Stimulated activated CD4-positive, alpha-beta T cell treated with anti-CD3 and anti-CD28 coated beads, Interleukin-1b, Interleukin-23, amount 100 ng/mL, for 1 hour (primary cell): ENCODE measurements at places on chromosomes 6 and 20.

- no peak for DNase-seq
Measured at GRCh38 chr20:24657878-24658620, 188.6 kb downstream of the SYNDIG1 start.

- no peak for DNase-seq
Measured at GRCh38 chr6:131597446-131597845, 24.4 kb downstream of the ARG1 start.

- DNase-seq: no peak
Measured at GRCh38 chr6:46674410-46674809, 13.3 kb upstream of the TDRD6 start.

DNA sequence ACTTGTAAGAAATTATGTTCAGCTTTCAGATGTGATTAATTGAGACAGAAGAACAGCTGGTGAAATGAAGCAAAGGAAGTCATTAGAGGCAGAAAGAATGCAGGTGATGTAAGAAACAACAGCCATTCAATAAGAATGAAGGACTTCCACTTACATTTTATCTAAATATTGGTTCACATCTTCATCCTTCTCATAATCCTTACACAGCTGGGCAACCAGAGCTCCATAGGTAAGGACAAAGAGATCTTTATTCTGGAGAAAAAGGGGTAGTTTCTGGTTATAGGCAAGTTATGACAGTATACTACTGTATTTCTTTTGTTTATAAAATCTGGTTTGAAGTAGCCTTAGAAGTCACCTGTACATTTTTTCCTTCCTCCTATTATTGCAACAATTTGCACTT, 2.3 kb downstream of the TRAPPC3L start:
- no peak for DNase-seq

DNA sequence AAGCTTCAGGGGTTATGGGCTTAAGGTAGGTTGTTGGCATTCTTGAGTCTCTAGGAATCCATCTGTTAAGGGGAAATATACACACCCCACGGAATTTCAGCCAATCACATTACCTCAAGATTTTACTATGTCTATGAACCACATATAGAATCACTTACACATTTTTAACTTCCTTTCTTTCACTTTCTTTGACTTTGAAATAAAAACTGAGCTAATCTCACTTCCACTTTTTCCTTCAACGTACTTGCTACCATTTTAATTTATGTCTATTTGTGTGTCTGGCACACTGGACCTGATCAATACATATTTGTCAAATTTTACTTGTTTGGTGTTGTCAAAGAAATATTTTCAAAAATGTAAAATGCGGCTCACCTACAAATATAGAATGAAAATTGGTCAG, 545.4 kb upstream of the JAG1 start:
- DNase-seq: no peak

GRCh38 chr20:34475979-34476736, 40.1 kb upstream of the DYNLRB1 start:
- DNase-seq: no peak

DNA sequence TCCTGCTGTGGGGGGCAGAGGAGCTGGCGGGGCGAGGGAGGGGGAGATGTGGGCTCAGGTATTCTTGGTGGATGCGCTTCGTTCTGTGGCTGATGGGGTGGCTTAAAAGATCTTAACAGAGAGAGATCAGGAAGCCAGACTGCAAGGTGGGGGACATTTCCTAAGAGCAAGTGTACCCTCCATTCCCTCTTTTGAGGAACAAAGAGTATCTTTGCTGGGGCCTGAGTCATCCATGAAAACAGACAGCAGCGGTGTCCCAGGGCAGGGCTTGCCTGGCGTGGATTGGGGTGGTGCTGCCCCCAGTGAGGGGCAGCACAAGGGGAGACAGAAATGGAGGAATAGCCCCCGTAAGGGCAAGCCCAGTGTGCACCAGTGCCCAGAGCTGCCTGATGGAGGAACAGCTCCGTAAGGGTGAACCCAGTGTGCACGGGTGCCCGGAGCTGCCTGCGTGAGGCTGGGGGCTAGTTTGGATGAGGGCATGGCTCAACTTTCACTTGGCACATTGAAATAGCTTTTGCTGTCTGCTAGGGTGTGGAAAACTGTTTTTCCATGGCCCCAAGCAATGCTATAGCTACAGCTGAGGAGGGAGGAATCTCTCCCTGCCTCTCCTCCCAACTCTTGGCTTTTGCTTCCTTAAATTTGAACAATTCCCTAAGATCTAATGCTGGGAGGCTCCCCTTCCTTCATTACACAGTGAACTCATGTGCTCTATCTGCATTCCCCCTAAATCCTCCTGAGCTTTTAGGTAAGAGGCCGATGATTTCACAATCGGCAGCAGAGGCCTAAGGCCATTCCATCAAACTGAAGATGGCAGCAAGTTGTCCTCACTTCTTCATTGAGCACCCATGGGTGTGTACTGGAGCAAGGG, 12.9 kb downstream of the MAPK13 start:
- no peak for DNase-seq

GRCh38 chr6:107292715-107293271, 166.6 kb downstream of the PDSS2 start:
- no peak for DNase-seq

- no peak for DNase-seq
Measured at GRCh38 chr6:163720005-163720404, 305.5 kb downstream of the QKI start.

DNA sequence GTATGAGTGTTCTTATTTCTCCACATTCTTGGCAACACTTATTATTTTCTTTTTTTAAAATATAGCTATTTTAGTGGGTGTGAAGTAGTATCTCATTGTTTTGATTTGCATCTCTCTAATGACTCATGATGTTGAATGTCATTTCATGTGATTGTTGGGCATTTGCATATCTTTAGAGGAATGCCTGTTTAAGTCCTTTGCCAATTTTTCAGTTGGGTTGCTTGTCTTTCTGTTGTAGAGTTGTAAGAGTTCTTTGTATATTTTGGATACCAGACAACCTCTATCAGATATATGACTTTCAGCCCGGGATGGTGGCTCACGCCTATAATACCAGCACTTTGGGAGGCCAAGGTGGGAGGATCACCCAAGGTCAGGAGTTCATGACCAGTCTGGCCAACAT, 5.1 kb upstream of the POPDC3 start:
- DNase-seq: no peak

DNA sequence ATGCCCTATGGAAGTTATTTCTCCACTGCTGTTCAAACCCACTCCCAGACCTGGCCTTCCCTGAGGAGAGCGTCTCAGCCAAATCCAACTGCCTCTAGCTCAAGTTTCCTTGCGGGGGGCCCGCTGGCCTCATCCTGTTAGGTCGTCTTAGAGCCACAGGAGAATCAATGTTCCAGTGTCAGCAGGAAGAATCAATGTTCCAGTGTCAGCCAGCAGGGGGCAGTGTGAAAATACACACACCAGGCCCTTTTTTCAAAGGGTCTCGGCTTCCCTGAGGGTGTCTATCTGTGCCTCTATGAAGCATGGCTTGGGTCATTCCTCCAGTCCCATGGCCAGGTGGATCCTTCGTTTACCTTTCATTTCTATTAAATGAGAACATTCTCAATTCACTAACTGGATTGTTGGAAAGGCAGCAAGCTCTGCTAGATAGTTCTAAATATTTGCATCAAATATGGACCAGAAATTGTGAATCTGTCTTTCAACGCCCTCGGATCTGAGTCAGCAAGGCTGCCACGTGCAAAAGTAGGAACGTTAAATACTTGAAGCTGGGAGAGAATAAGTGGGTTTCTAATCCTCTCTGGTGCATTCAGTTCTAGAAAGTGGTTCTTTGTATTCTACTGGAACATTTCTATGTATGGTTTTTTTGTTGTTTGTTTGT, 19.2 kb downstream of the PRND start:
- DNase-seq: peak; percentile 54

DNA sequence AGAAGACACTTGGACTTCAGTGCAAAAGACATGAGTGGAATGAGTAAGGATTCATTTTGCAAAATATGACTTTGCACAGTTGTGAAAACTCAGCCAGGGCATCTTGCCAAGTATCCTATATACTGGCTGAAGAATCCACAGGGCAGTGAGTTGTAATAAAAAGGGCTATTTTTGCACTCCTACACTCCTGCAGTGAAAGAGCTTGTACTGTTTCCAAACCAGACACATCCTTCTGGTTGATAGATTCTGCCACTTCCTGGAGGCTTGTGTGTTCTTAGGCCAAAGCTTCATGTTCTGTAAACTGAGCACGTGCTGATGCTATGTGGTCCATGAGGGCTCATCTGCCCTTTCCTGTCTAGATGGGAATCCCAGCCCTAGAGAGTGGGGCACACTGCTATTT, 34.9 kb downstream of the GMPR start:
- DNase-seq: no peak

- no peak for DNase-seq
Measured at GRCh38 chr6:41732591-41733359, 2.6 kb downstream of the TFEB start.

DNA sequence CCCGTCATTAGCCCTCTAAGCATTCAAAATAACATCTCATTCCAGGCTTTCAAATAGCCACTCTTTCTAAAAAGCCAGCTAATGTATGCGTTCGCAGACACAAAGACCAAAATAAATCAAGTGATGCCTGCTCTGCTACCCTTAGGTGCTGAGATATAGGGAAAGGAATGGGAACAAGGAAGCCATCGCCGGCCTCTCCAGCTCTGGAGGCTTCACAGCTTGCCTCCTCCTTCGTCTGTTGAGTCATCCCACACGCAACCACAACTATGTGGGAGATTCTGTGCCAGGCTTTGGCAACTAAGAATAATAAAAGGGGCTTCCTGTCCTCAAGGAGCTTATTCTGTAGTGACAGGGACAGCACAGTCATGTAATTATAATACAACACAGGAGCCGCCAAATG, 27.3 kb upstream of the SLC22A23 start:
- no peak for DNase-seq

GRCh38 chr20:4161401-4162251, 146.3 kb upstream of the RNF24 start:
- DNase-seq: no peak

GRCh38 chr6:134589512-134589911, 271.6 kb upstream of the SGK1 start:
- DNase-seq: no peak

GRCh38 chr6:95742767-95743289, 165.5 kb downstream of the MANEA start:
- DNase-seq: no peak

DNA sequence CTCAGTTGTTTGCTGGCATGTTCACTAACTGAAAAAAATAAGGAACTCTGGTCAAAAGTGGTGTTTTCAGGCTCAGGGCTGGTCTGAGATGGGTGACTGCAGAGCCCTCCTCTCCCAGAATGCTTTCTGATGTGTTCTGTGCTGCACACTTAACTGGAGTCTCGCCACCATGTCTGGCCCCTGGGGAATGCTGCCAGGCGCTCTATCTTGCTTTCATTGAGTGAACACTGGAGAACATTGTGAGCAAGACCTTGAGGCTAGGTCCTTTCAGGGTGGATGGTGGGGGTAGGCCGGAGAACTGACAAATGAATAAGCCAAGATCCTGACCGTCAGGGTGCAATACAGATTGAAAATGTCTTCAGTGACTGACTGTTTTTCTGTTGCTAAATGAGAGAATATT, 19.5 kb downstream of the PANK2 start:
- DNase-seq: no peak

DNA sequence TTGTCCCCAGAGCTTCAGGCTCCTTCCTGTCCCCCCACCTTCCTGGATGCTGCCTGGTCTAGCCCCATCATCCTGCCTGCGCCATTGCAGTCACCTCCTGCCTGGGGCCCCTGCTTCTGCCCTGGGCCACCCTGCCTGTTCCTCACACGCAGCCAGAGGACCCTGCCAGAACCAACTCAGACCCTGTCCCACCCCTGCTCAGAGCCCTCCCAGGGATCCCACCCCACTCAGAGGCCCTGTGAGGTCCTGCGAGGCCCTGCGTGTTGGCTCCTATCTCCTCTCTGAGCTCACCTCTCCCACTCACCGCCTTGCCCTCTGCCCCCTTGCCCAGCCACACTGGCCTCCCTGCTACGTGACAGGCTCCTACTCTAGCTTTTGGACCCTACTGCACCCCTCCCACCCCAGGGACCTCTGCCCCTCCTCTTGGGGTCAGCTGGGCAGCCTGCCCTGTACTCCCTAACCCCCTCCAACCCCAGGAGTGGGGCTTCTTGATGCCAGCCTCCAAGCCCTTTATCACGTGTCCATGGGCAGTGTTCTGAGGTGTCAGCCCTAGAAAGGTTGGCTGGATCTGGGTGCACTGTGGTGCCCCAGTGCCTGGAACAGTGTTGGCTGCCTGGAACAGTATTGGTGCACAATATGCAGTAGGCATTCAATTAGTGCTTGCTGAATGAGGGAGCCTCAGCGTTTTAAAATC, 68.3 kb downstream of the CEBPB start:
- no peak for DNase-seq

DNA sequence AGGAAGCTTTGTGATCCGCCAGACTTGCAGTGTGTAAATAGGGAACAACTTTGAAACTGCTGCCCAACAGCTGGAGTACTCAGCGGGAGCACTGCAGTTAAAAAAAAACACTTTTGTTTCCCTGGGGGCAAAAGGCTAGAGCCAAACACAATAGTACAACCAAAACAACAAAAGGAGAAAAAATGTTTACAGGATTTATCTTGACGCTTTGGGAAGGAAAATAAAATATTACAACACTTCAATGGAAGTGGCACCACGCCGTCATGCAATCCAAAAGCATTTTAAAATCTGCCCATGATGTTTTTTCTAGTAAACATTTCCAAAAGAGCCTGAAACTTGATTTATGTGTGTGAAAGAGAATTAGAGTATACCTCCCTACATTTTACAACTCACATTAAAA, 26.0 kb downstream of the PTPRK start:
- no peak for DNase-seq

- DNase-seq: no peak
Measured at GRCh38 chr20:19554666-19555065, 203.4 kb upstream of the RIN2 start.

- no peak for DNase-seq
Measured at GRCh38 chr6:31401403-31401802, 2.0 kb upstream of the MICA start.

- DNase-seq: no peak
Measured at GRCh38 chr6:6915813-6916547, 191.8 kb upstream of the RREB1 start.

DNA sequence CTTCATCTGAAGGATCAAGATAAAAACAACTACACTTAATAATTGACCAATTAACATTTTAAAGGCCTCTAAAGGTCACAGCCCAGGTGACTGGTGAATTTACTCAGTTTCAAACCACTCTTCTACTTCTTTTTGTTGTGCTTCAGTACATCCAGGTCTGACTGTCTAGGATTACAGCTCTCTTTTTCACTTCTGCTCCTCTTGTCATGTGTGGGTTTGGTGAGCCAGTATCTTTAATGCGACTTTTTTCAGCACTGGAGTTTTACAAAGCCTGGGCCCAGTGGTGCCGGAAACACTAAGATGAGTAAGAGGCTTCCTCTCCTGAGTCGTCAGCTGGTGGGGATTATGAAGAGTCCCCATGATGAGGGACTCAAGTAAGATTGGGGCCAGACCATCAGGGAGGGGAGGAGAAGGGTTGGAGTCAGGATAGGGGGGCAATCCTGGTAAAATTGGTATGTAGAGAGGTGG, 27.0 kb downstream of the HECA start:
- peak; percentile 33 for DNase-seq

GRCh38 chr20:568097-568652, 24.6 kb upstream of the CSNK2A1 start:
- no peak for DNase-seq
